ENCODE measurements at places on chromosomes 2 and 18.

GRCh38 chr18:67282796-67283195, 233.7 kb downstream of the DSEL start:
- DNase-seq: no peak

DNA sequence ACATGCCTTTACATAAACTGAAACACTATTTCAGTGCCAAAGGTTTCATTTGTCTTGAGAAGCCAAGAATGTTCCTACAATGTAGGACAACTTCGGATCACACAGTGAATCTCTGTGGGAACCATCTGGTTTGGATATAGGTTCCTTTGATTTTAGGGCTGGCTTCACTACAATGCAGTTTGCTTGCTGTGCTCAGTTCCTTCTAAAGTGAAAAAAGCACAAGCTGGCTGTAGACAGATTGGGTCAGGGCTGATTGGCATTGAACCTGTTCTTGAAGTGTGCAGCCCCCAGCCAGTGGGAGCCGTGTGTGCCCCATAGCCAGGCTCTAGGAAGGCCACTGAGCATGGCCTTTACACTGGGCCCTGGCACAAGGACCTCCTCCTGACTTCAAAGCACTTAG, 167.9 kb upstream of the HNRNPA3 start:
- no peak for DNase-seq

GRCh38 chr18:40326985-40327384, 1628.0 kb upstream of the PIK3C3 start:
- DNase-seq: no peak

- DNase-seq: no peak
Observed at GRCh38 chr2:2901384-2902345, 476.0 kb downstream of the EIPR1 start.

GRCh38 chr2:197349699-197350098, 39.1 kb upstream of the ANKRD44 start:
- DNase-seq: no peak
